ENCODE measurements at places on chromosomes 16 and 17.

GRCh38 chr17:79760197-79760906, 17.6 kb upstream of the CBX2 start:
- no peak for DNase-seq

- DNase-seq: no peak
Measured at GRCh38 chr17:35795007-35795870, at the start of gene MMP28. TSS of gene MMP28 (minus strand) at chr17:35795641. CDS start at chr17:35795377, 264 bp downstream.

DNA sequence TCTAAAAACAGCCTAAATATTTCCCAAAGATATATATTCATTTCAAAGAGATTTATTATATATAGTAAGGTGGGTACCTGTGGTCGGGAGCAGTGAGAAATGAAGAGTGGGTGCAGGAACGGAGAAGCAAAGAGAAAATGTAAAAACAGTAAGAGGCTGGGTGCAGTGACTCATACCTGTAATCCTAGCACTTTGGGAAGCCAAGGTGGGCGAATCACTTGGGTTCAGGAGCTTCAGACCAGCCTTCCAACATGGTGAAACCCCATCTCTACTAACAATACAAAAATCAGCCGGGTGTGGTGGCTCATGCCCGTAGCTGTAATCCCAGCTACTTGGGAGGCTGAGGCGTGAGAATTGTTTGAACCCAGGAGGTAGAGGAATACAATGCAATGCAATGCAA, 257.1 kb downstream of the BCAS3 start:
- DNase-seq: no peak

DNA sequence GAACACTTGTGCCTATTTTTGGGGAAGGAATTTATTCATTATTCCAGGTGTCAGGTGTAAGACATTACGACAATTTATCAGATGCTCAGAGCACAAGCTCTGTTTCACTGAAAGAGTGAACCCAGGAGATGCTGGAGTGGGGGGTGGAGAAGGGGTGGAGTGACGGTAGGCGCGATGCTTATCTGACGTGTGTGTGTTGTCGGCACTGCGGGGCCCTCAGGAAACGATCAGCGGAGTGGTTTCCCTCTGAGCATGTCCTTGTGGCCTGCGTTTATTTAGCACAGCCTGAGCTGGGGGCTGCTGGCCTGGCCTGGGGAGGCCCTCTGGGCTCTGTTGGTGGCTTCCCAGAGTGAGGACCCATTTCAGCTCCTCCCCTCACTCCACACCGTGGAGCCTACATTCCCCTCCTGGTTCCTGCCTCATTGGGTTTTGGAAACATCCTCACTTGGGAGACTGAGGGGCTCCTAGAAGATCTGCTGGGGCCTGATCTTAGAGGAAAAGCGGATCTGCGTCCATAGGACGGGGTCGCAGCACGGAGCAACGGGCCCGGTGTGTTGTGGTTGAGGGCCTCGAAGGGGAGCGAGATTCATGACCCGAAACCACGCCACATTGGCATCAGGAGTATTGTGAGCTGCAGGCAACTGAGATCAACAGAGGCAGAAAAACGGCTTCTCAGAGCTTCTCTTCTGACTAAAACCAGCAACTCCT, 19.0 kb upstream of the GNG13 start:
- DNase-seq: no peak
